ENCODE measurements at places on chromosomes 1 and 21.

DNA sequence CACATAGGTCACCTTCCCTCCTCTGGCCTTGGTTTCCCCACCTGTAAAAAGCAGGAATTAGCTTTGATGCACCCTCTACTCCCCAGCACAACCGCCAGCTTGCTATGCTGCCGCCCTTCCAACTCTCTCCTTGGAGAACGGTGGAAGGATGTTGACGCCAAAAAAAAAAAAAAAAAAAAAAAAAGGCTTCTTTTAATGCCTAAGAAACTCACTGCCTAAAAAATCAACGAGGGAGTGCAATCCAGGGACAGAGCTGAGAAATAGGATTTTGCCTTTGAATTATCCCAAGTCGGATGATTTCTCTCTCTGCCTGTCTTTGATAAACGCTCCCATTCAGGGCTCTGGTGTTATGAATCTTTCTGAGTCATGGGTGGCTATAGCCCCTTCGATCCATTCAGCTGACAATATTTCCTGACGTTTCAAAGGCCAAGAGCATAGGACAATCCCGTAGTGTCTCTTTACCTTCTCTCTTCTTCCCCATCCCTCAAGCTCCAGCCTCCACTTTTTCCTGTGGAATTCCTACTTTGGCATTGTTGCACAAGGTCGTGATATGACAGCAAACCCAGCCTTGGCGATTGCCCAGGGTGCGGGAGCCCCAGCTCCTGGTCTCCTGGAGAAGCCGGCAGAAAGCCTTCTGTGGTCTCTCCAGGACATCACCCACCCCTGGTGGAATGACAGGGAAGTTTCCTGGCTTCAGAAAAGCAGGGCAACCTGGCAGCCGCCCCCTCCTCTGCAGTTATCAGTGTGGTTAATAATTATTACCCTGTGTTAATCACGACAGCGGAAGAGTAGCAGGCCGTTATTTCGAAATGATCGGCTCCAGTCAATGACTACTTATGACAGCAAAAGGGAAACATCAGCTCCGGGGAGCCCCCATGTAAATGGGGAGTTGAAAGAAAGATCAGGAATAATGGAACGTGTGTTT lies 8.0 kb upstream of the PLXNA2 start:
- no peak for DNase-seq

DNA sequence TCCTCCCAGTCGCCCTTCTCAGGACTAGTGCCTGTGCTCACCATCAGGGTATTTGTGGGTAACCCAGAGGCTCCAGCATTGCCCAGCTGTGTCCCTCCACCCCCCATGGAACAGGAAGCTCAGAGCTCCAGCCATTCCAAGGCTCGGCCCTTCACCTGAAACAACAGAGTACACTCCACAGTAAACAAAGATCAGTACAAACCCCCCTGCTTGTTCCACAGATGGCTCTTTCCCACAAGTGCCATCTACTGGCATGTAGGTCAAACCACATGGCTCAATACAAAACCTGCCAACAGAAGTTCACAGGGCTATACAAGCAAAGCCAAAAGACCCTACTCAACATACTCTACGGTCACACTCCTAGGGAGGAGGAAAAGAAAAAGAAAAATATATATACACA lies 258.7 kb downstream of the AGBL4 start:
- no peak for DNase-seq

- DNase-seq, result no peak
Measured at GRCh38 chr1:175198332-175198731, 5.8 kb upstream of the KIAA0040 start.

DNA sequence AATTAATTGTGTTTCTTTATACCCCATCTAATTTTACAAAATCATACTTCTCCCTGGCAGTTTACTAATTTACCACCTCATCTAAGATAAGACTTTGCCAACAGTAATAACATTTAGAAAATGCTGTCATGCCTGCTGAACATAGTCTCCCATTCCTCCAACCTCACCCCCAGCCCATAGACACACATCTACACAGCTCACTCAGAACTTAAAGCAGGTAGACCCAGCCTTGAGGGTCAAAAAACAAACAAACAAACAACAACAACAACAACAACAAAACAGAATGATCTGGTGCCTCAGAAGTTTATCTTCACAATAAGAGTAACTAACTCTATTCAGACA lies 94.0 kb downstream of the ZC3H11B start:
- no peak for DNase-seq

DNA sequence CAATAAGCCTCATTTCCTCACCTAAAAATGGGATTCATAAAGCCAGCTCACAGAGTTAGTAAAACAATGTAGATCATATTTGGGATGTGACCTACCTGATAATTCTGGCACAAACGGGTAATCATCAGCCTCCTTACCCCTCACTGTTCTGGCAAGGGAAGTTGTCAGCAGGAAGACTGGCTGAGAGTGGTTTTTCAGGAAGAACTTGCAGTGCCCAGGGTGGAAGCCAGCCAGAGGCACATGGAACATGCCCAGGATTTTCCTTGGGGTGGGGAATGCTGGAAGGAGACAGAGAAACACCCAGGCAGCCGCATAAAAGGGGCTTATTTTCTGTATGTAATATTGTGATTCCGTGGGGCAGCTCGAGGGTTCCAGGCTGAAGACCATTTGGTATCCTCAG lies 7.7 kb upstream of the SLC5A9 start:
- no peak for DNase-seq

- no peak for DNase-seq
Measured at GRCh38 chr1:39398278-39399021, 93.0 kb upstream of the BMP8A start.

DNA sequence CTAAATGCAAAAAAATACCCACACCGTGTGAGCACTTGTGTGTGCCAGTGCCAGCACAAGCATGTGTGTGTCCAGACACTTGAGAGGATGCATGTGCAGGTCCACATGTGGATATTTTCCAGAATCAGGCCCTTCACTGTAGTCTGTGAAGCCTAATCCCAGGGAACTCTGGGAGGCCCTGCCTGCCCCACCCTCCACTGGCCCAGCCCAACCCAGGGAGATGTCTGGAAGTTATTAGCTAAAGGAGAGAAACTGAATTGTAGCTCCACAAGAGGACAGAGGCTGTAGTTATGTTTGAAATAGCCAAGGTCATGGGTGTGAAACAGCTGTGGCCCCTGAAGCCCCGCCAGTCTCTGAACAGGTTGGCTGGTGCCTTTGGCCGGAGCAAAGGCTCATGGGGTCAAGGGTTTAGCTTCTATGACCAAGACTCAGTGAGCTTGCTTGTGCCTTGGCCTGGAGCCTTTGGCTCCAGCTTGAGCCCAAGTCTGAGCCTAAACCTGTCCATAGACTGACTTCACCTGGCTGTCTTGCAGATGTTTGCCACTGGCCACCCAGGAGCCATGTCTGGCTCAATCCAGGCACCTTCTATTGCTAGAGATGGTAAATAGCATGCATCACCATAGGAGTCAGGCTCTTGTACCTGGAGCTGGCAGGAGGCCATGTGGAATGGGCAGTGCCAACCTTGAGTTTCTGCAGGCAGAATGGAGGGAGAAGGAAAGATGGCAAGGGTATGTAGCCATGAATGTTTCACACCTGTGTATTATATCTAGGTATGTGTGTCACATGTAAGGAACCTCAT lies 69.9 kb downstream of the TMEM53 start:
- no peak for DNase-seq

DNA sequence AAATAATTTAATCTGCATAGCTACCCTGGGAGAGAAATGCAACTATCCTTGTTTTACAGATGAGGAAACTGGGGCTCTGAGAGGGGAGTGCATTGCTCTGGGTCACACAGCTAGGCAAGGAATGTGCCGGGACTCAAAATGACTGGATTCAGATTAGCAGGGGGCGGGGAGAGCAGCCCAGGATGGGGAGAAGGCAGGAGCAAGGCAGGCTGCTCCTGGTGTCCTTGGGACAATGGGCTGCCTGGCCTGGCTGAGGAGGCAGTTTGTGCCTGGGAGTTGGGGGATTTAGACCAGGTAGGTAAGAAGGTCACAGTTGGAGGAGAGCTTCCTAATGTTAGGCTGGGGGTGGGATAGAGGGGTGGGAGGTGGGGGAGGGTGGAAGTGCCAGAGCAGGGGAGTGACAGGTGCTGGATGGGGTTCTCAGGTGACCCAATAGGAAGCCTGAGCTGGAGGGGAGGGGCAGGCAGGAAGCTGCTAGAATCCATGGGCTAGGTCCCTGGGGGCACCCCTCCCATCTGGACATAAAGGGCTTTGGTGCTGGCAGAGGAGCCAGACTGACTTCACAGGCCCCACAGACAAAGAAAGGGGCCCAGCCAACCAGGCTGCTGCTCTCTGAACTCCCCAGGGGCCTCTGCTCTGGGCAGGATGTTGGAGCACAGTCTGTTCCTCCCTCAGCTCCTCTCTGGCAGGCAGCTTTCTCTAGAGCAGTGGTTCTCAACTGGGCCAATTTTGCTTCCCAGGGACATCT lies 29.0 kb downstream of the TRIM62 start:
- no peak for DNase-seq

- no peak for DNase-seq
Measured at GRCh38 chr21:27802816-27803475, 836.1 kb upstream of the ADAMTS5 start.

DNA sequence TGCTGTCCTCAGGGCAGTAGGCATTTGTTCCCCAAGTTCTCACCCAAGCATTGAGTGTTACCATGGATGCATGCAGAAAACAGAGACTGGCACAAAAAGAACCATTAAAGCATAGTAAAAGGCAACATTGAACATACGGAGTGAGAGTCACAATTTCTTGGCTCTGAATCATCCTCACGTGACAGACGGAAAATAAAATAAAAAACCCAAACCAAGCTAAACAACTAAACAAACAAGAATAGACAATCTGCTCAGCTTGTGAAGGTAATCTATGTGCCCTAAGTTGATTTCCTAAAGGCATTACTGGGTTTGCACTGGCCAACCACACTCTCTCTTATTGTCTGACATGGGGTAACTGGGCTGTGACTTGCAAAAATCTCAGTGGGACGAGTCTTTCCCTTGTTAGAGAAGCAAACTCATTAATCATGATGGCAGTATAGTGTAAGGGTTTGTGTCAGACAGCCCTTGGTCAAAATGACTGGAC lies 306.0 kb downstream of the ASTN1 start:
- DNase-seq, result no peak

- no peak for DNase-seq
Measured at GRCh38 chr21:35226328-35226727, 177.2 kb upstream of the RUNX1 start.

DNA sequence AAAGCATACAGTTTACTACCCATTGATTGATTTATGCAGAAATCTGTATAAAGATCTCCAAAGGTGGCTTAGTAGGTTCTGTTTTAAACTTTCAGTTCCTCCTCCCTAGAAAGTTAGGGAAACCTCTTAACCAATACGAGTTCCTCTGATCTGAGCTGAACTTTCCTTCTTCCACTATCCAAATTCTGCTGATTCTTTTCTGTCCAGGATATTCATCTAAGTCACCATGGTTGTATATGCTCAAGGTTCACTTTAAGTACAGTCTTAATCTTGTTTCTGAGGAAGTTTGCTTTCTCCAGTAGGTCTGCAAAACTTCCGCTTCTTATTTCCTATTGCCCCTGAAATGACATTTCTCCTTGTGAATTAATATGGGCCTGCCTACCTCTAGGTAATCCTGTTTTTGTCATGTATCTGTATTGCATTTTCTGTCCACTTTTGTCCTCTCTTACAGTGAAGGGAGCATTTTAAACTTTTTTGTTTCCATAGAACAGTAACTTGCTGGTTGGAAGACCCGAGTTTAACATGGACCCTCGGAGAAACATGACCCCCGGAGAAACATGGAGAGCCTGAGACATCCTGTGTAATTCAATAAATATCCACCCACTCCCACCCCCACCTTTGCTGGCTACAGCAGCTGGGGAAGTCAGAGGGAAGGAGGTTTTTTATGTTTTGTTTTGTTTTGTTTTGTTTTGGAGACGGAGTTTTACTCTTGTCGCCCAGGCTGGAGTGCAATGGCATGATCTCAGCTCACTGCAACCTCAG lies 16.7 kb upstream of the TUT4 start:
- no peak for DNase-seq

DNA sequence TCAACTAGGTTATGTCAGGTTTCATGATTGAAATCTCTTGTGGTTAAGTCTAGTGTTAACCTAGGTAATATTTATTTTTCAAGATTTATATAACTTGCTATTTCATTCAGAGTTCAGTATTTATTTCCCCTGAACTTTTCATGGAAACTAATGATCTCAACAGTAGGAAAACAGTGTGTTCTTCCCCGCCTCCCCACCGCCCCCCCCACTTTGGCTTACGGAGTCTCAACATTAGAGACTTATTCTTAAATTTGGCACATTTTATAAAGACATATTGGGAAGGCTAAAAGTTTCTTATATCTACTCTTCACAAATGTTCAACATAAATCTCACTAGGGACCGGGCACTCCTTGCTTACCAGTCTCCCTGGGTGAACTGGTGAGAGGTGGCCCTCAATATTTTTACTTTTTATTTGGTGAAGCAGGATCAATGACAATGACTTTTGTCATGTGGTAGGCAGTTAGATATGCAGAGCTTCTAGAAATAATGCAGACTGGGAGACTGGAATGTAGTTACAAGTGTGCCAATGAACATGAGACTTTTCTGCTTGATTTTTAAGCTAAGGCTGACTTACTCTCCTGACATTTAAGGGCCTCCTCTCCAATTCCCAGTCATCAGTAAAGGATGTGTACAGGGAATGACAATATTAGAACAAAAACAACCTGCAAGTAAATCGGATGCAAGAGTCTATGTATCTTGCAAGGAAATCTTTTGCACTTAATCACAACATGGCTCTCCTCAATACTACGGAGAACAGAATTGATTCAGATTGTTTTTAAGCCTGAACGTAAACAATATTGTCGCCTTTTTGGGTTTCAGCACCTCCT lies 1.7 kb upstream of the MAN1A2 start:
- no peak for DNase-seq

DNA sequence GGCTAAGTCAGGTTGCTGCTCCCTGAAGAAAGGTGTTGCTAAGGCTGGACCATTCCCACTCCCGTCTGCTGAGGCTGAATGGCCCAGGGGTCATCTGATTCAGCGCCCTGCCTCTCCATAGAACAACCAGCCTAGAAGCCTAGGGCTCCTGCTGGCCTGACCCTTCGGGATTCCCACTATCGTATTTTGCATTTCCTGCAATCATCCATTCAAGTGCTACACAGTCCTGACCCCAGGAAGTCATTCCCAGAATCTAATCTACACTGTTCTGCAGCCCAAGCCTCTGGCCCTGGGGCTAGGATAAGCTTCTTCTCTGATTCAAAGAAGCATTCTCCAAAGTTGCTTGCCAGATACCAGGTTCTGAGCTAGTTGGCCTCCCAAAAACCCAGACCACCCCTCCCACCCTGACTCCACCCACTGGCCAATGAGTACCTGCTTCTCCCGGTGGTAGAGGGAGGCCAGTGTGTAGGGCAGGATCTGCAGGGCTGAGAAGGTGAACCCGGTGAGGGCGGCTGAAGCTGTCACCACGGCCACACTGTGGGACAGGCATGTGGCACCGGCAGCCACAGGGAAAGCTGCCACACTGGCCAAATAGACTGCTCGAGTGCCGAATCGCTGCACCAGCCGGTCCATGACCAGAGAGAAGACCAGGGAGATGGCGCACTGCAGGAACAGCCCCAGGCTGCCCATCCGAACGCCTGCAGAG lies 18.7 kb downstream of the SLC45A3 start:
- DNase-seq, result no peak
